Caki2 (cell line): ENCODE measurements at places on chromosomes 5 and 9. TPM values are rescaled to one million over a fixed set of nuclear protein-coding genes. Genes with fewer than 3 reads are reported as not detected.

The SPATA31A1 gene
- not detected in 2 replicates for total RNA-seq

The CYSRT1 gene
- 0.61 and 12.7 TPM in 2 replicates for total RNA-seq

The IRX2 gene
- total RNA-seq = not detected in 2 replicates

The TBC1D2 gene
- total RNA-seq = 7.5 and 12.2 TPM in 2 replicates

The PKD2L2 gene
- total RNA-seq = not detected in 2 replicates

The ACTBL2 gene
- 0.23 and 1.0 TPM in 2 replicates for total RNA-seq

The LAMC3 gene
- 9.6 and 15.2 TPM in 2 replicates for total RNA-seq

The CD274 gene
- 3.6 and 7.3 TPM in 2 replicates for total RNA-seq

The ASS1 gene
- 23.7 and 27.1 TPM in 2 replicates for total RNA-seq
